ENCODE measurements at places on chromosomes 13 and 19.

DNA sequence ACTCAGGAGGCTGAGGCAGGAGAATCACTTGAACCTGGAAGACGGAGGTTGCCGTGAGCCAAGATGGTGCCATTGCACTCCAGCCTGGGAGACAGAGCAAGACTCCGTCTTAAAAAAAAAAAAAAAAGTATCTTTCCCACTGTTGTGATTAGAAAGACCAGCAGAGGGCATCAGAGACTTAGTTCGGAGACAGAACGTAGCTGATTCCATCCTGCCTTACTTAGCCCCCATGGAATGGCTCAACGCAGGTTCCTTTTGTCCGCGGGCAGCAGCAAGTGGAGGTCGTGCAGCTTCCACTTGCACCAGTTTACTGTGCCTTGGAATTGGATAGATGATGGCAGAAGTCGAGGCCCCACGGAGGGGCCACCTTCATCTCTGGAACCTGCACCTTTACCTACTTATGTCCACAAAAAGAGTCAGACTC is 8.1 kb downstream of the TIMM29 start:
- peak; percentile 58 for DNase-seq

DNA sequence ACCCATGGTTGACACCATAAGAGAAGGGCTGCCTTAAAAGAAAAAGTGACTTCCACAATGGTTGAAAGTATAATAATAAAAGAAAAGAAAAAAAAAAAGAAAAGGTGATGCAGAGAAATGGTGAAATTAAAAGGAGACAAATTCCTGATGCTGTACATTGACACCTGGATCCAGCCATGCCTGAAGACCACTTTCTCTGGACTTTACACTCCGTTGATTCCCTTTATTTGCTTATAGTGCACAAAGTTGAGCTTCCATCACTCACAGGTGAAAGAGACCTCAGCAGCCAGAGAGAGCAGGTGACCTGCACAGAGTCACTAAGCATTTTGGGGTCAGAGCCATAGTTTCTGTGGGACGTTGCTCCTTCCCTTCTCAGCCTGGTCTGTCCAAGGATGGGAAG is 12.2 kb upstream of the OR10H5 start:
- DNase-seq = no peak

GRCh38 chr13:105737688-105738087 is 797.8 kb downstream of the EFNB2 start:
- no peak for DNase-seq

DNA sequence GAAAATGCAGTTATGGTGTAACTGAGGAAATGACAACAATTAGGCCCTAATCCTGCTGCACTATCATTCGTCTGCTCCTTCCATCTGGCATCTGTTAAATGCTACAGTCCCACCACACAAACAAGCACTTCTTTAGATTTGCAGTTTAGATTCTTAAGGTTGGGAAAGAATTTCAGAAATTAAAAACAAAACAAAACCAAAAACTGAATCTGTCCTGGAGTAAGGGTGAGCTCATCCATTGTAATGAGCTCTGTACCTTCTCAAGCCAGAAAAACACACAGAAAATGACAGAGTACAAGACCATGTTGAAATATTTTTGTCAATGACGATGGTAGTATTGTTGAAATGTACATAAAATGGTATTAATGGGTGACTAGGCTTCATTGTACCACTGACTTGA is 28.3 kb downstream of the SMAD9 start:
- DNase-seq = no peak

- DNase-seq = no peak
Measured at GRCh38 chr13:109208522-109208921, 577.9 kb downstream of the IRS2 start.

DNA sequence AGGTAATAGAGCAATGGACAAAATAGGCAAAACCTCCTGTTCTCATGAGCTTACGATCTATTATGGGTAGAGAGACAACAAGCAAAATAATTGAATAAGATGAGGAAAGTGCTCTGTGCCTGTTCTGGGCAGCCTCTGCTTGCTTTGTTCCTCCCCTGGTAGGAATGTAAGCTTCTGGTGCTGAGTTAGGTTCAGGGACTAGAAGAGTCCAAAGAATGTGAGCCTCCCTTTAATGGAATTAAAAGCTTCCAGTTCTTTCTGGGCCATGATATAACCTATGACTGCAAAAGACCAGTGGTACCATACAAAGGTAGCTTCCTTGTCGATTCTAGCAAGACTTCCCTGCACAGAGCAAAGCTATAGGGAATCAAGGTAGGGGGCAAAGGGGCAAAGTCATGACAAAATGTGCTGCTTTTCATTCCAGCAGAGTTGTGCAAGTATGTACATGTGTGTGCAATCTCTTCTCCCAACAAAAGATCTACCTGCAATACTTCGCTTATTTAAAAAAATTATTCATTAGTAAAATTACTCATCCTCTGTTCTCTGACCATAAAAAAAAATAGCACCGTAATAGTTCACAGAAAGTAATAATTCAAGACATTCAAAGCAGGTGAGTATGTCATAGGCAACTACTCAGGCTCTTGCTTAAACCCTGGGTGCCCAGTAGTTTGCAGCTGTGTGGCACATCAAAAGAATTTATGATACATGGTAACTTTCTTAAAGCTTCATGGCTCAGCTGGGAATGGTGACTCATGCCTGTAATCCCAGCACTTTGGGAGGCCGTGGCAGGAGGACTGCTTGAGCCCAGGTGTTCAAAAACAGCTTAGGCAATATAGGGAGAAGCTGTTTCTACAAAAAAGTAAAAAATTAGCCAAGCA is 21.4 kb downstream of the ACOD1 start:
- no peak for DNase-seq

- DNase-seq = no peak
Measured at GRCh38 chr19:18072335-18072734, 14.4 kb downstream of the IL12RB1 start.

DNA sequence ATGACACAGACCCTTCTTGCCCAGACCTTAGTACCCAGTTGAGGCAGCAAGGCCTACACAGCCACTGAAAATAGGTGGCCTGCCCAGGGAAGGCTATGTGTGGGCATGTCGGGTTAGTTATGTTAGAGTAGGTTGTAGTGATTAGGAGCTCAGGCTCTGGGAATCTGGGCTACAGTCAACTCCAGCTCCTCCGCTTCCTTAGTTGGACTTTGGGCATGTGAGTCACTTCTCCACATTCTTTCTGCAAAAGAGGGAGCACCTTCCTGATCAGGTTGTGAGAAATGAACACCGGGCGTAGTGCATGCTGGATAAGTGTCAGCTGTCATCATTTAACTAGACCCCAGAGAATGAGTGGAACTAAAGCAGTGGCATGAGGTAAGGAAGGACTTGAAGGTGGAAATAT is 64.8 kb downstream of the ARHGAP35 start:
- no peak for DNase-seq

DNA sequence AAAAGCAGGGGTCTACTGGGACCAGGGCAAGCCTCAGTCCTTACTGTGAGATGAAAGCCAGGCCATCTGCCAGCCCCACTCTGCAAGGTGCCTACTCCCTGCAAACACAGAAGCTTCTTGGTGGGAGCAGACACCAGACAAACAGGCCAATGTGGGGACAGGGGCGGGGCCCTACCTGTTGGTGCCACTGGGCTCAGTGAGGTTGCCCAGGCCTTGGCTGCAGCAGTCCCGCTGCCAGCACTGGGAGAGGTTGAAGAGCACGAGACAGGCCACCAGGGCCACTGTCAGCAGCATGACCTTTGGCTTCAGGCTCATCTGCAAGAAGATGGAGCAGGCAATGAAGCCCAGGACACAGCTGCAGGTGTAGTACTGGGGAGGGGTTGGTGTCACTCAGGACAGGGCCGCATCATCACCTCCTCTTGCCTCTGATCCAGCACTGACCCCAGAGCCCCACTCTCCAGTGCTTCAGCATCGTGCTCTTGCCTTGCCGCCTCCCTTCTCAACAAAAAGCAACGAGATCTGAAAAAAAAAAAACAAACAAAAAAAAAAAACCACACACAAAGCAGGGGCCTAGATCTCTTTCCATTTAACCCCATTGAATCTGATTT is 72.6 kb downstream of the NBEA start:
- no peak for DNase-seq

GRCh38 chr19:7533281-7533885 is 2.1 kb upstream of the PNPLA6 start:
- DNase-seq = no peak

GRCh38 chr19:18440936-18441803 is 3.2 kb upstream of the ISYNA1 start:
- DNase-seq = no peak

GRCh38 chr13:21076253-21076652 is 14.9 kb upstream of the LATS2 start:
- DNase-seq = no peak

GRCh38 chr13:28171266-28171665 is 32.9 kb downstream of the PAN3 start:
- no peak for DNase-seq

GRCh38 chr13:98173431-98174152 is 3.5 kb downstream of the RNF113B start:
- DNase-seq = no peak

DNA sequence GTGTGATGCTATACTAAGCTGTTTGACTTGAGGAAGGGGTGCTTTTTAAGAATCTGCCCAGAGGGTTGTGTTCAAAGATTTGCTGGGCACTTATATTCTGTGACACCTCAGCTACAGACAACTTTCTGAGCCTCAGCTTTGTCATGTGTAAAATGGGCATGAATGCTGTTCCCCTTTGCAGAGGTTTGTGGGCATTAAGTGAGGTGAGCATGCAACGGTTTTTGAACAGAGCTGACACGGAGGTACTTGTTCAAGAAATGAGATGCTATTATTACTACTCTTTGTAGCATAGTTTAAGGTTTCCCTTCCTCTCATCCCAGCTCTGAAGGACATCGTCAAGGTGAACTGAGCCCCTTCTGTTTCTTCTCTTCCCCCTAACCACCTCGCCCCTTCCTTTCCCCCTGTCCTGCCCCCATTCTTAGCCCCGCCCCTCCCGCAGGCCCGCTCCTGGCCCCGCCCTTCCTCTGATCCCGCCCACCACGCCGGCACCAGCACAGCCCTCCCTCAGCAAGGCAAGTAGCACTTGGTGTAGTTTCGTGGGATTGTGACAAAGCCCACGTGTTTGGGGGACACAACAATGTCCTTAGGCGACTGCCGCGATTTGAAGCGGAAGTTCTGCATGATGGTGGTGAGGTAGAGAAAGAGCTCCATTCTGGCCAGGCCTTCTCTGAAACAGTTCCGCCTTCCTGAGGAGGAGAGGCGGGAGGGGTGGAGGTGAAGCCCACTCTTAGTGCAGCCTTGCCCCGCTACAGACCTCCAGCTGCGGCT is 26.1 kb upstream of the CYP2A7 start:
- peak; percentile 18 for DNase-seq

GRCh38 chr13:108120302-108120701 is 95.0 kb downstream of the LIG4 start:
- no peak for DNase-seq

GRCh38 chr19:13665125-13665905 is 99.0 kb upstream of the MRI1 start:
- DNase-seq = peak; percentile 27

DNA sequence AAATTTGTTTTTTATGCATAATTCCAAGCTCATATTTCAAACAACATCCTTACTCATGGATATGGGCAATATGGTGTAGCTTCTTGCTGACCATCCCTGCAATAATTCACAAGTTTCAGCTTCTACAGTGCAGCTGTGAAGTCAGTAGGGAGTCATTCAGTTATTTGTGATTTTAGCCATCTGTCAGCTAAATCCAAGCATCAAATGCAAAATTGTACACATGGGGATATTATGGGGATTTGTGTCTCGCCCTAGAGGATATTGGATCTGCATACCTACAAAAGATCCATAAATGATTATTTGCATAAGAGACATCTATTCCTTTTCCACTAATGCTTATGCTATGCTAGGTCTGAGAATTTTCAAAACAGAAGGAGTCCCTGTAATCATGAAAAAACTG is 217.9 kb upstream of the SLITRK5 start:
- DNase-seq = no peak

- DNase-seq = no peak
Measured at GRCh38 chr13:92345627-92346026, 881.0 kb upstream of the GPC6 start.

GRCh38 chr19:56727677-56728076 is 56.1 kb upstream of the ZNF835 start:
- no peak for DNase-seq

DNA sequence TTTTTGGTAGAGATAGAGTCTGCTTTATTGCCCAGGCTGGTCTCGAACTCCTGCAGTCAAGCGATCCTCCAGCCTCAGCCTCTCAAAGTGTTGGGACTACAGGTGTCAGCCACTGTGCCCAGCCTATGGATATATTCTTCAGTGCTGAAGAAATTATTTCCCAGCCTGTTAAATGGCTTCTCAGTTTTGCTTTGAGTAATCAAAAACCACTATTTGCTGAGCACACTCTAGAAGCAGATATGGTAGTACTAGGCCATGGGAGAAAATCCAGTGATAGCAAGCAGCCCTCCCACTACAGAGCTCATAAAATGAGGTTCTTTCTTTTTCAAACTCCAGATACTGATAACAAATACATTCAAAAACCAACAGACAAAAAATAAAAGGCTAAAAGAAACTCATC is 80.6 kb upstream of the CLDN10 start:
- no peak for DNase-seq

DNA sequence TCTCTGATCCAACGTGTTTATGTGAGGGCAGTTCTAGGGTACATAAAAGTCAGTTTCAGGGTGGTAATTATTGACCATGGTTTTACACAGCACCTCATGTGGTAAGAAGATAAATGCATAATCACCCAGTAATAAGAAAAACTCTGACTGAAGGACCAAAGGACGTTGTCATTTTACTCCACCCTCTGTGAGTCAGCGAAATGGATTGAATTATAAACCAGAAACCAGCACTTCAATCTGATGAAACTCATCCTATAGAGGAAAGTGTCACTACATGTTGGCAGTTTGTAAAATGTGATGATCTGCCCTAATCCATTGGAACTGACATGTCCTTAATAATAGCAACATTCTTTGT is 406.8 kb downstream of the KLF5 start:
- no peak for DNase-seq

GRCh38 chr13:104984296-104984818 is 1551.1 kb downstream of the EFNB2 start:
- DNase-seq = peak; percentile 55

DNA sequence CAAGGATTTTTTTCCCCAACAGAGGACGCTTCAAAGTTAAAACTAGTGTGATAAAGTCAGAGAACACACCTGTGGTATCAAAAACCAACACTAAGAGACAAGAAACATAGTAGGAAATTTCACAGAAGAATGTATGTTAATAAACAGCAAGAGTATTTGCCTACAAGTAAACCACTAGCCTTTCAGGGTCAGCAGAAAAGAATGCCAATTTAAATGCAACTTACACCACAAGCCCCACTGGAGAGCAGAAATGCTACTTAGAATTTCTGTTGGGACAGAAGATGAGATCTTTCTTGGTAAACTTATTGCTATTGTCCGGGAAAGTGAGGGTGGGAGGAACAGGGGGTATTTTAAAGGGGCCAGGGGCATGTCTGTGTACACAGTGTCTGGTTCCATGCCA is 68.6 kb downstream of the STK24 start:
- no peak for DNase-seq

- no peak for DNase-seq
Measured at GRCh38 chr19:29745253-29745652, 30.2 kb upstream of the C19orf12 start.

DNA sequence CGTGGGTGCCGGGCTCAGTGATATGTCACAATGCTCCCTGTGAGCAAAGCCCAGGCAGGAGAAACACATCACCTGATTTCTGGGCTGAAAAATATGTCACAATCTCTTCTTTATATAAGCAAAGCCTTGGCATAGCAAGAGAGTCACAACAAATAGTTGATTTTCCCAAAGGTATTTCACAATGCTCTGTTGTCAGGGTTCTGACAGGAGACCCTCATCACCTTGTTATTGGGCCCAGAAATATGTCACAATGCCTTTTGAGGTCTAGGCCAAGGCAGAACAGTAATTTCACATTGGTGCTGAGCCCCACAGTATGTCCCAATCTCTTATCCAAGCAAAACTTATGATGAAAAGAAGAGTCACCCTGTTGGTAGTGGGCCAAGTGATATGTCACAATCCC is 125.7 kb downstream of the ZNF675 start:
- no peak for DNase-seq

Data from CD14-positive monocyte (primary cell).